ENCODE measurements at places on chromosomes 11 and 22. TPM values are rescaled to one million over a fixed set of nuclear protein-coding genes. Genes with fewer than 3 reads are reported as not detected.

GRCh38 chr11:40354121-40354520, 1105.3 kb downstream of the LRRC4C start:
- DNase-seq, result no peak

DNA sequence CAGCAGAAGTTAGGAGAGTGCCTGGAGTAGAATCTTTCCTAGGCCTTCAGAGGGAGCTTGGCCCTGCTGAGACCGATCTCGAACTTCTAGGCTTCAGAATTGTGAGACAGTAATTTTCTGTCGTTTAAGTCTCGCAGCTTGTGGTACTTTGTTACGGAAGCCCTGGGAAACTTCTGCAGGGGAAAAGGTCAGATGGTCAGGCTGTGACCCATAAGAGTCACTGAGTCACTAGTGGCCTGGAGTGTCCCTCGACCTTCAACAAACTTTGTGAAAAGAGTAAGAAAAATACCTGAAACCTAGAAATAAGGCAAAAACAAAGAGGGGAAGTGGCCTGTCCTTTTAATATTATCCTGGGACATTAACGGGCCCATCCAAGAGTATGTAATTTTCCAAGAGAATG, 34.6 kb downstream of the CSNK2A3 start:
- DNase-seq, result no peak

DNA sequence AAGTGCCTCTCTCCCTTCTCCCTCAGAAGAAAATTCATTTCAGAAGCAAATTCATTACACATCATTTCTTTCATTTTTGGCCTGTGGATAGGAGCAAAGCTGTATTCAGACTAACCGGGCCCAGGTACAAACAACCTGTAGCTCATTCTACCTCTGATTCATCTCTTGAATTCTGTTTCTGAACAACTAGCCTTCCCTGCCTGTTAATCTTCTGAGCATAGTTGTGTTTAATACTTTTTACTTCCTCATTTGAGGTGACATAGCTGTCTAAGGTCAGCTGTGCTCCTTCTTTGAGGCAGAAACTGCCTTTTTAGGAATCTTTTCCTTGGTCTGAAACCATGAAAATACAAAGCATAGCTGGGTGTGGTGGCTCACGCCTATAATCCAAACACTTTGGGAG, 12.6 kb upstream of the IL18BP start:
- no peak for DNase-seq

DNA sequence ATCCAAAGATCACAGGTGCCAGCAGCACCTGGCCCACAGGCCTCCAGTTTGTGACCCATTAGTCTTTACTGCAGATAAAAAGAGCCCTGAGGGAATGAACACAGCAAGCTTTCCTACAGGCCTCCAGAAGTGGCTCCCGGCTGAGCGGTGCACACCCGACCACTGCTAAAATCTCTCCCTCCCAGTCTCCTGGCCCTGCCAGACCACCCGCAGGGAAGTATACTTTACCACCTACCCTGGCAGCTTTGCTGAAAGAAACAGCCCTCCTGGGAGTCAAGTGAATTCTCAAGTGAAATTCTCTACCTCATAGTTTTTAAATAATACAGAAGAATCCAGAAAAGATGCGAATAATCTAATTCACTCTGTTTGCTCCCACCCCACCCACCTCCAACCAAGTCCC, 15.4 kb upstream of the MTNR1B start:
- DNase-seq, result no peak

GRCh38 chr11:34337016-34337415, 20.8 kb downstream of the ABTB2 start:
- DNase-seq, result no peak

GRCh38 chr11:10022764-10023163, 271.3 kb downstream of the SBF2 start:
- no peak for DNase-seq

DNA sequence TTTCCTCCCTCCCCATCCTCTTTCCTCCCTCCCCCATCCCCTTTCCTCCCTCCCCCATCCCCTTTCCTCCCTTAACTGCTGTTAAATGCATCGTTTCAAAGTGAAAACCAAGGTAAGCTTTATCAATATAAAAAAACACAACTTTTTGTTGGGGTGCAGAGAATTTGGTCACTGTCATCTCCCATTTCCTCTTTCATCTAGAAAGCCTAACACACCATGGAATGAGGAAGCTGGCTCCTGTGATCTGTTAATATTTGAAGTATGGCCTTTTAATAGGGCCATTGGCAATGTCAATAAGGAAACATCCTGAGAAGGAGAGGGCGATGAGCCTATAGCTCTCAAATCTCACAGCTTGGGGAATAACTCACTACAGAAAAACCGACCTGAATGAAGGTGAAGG, 7.0 kb downstream of the EXPH5 start:
- no peak for DNase-seq

GRCh38 chr11:67484847-67485311, 2.1 kb downstream of the AIP start:
- no peak for DNase-seq

GRCh38 chr11:17714356-17714854, 5.0 kb upstream of the MYOD1 start:
- no peak for DNase-seq

GRCh38 chr11:43585877-43586608, 94.5 kb upstream of the HSD17B12 start:
- DNase-seq, result no peak

DNA sequence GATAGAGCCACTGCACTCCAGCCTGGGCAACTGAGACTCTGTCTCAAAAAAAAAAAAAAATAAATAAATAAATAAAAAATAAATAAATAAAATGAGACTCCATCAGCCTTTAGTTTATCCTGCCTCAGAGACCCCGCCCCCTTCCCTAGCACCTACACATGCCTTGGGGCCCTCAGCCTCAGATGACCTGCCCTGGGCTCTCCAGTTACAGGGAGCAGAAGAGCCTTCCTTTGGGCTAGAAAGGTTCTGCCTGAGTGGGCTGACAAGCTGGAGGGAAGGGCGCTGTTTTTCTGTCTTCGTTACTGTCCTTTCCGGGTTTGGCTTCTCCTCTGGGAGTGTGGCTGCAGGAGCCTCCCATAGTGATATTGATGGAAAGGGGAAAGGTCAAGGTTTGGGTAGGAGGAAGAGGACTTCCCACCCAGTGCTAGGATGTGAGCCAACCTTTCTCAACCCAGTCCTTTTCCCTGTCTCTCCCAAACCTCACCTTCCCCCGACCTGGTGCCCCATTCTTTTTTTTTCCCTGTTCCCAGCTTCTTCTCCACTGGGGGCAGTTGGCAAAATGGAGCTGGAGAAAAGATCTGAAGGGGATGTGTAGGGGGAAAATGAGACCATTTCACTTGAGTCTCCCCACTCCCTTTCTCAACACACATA, 1.5 kb upstream of the SF3B2 start:
- no peak for DNase-seq

GRCh38 chr22:45642986-45643385, 28.6 kb upstream of the ATXN10 start:
- DNase-seq, result no peak

DNA sequence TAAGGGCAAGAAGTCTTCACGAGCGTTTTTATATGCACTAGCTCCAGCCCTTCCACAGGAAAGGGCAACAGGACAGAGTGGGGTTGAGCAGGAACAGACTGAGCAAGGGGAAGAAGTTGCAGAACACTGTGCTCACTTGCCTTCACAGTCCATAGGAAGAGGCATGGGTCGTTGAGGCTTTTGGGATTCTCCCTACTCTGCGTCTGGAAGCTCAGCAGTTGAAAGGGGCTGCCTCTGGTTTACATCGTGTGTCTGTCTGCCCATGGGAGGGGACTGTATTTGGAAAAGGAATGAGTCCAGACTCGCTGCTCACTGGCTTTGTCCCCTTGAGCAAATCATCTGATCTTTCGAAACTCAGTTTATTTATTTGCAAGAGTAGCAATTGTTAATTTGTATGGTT, 1.1 kb upstream of the PDGFD start:
- no peak for DNase-seq

GRCh38 chr22:19831016-19831415, 23.7 kb downstream of the GNB1L start:
- DNase-seq, result no peak

CATSPER1 gene
- 1.4 TPM for total RNA-seq

KDM4D gene
- 0.41 TPM for total RNA-seq

CHRDL2 gene
- total RNA-seq, result not detected

LRRC4C gene
- total RNA-seq, result not detected

FAT3 gene
- total RNA-seq, result 0.16 TPM

CBLIF gene
- not detected for total RNA-seq

ADM2 gene
- total RNA-seq, result 0.05 TPM

CD6 gene
- total RNA-seq, result not detected

FIBP gene
- total RNA-seq, result 295 TPM

SH3BP1 gene
- 13.6 TPM for total RNA-seq

TMEM132A gene
- total RNA-seq, result 60.7 TPM
